Muscle of back (tissue), 13 donors: ENCODE measurements at places on chromosomes 2 and 18. TPM values are rescaled to one million over a fixed set of nuclear protein-coding genes. Genes with fewer than 3 reads are reported as not detected.

TGFA gene
- polyA plus RNA-seq: 0.70 TPM

STARD7 gene
- polyA plus RNA-seq: 121 TPM

SCLY gene
- 7.8 TPM for polyA plus RNA-seq

RGPD5 gene
- 23.6 TPM for polyA plus RNA-seq

TAF4B gene
- 1.9 TPM for polyA plus RNA-seq

MTERF4 gene
- 29.7 TPM for polyA plus RNA-seq

CLEC4F gene
- 0.16 TPM for polyA plus RNA-seq

UCN gene
- polyA plus RNA-seq: 0.83 TPM

C1QL2 gene
- not detected for polyA plus RNA-seq

IL1F10 gene
- polyA plus RNA-seq: not detected

FAM117B gene
- polyA plus RNA-seq: 3.4 TPM

QPCT gene
- polyA plus RNA-seq: 21.5 TPM

ASPRV1 gene
- polyA plus RNA-seq: 2.4 TPM

IL1B gene
- 0.52 TPM for polyA plus RNA-seq

PDE11A gene
- 0.64 TPM for polyA plus RNA-seq

UGT1A3 gene
- not detected for polyA plus RNA-seq

TCF23 gene
- 0.19 TPM for polyA plus RNA-seq

DTYMK gene
- 33.4 TPM for polyA plus RNA-seq

PTCD3 gene
- polyA plus RNA-seq: 49.7 TPM

CNTNAP5 gene
- 0.18 TPM for polyA plus RNA-seq

TNFRSF11A gene
- polyA plus RNA-seq: 3.7 TPM

CDK5R2 gene
- not detected for polyA plus RNA-seq

SCN7A gene
- polyA plus RNA-seq: 54.3 TPM

CXCR4 gene
- 47.9 TPM for polyA plus RNA-seq

OTOS gene
- not detected for polyA plus RNA-seq

TSN gene
- 55.5 TPM for polyA plus RNA-seq

TCF4 gene
- 128 TPM for polyA plus RNA-seq

FER1L5 gene
- 0.52 TPM for polyA plus RNA-seq

MAPK4 gene
- 8.7 TPM for polyA plus RNA-seq

ABCG8 gene
- polyA plus RNA-seq: 0.04 TPM

C2orf66 gene
- polyA plus RNA-seq: 0.13 TPM

MAP3K19 gene
- polyA plus RNA-seq: 0.13 TPM

CERKL gene
- polyA plus RNA-seq: 5.9 TPM

UGT1A4 gene
- polyA plus RNA-seq: not detected

SCYGR4 gene
- not detected for polyA plus RNA-seq

PLGLB2 gene
- polyA plus RNA-seq: 2.8 TPM

SERPINB13 gene
- not detected for polyA plus RNA-seq

RMDN2 gene
- polyA plus RNA-seq: 3.3 TPM

TSPYL6 gene
- 0.05 TPM for polyA plus RNA-seq

GMCL1 gene
- 8.4 TPM for polyA plus RNA-seq

APLF gene
- polyA plus RNA-seq: 1.4 TPM

KCNIP3 gene
- polyA plus RNA-seq: 10.5 TPM

METTL8 gene
- polyA plus RNA-seq: 12.2 TPM

CTAGE1 gene
- polyA plus RNA-seq: not detected

UGT1A9 gene
- not detected for polyA plus RNA-seq

RGPD4 gene
- 0.24 TPM for polyA plus RNA-seq

CABYR gene
- polyA plus RNA-seq: 3.3 TPM

RUFY4 gene
- polyA plus RNA-seq: 0.32 TPM

PPM1G gene
- polyA plus RNA-seq: 59.3 TPM

CXCR1 gene
- not detected for polyA plus RNA-seq
